ENCODE measurements at places on chromosomes 6 and 20.

- peak; percentile 14 for DNase-seq
These were observed 716 bp downstream of the SHPRH start for GRCh38 chr6:145963216-145964068.

DNA sequence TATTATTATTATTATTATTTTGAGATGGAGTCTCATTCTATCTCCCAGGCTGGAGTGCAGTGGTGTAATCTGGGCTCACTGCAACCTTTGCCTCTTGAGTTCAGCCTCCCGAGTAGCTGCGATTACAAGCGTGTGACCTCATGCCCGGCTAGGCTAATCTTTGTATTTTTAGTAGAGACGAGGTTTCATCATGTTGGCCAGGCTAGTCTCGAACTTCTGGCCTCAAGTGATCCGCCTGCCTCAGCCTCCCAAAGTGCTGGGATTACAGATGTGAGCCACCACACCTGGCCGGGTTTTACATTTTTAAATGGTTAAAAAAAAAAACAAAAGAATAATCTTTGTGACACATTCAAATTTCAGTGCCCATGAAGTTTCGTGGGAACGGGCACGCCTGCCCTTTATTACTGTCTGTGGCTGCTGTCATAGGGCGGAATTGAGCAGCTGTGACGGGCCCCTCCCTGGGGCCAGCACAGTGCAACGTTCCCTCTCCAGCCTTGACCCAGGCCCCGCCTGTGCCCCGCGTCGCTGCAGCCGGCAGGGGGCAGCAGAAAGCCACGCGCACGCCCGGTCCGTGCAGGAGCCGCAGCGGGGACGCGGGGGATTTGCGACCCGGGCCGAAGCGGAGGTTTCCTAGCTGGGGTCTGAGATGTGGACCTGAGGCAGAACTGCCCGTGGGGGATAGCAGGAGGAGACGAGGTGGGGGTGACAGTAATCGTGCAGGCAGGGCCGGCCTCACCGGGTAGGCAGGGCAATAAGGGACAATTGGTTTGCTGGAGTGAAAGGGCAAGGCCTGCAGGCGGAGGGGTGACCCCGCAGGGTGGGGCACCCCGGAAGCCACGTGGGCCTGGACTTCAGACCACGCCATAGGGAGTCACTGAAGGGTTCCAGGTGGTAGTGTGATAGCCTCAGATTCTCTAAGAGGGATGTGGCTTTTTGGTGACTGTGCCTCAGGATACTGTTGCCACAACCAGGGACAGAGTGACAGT is 54.3 kb downstream of the SYTL3 start:
- DNase-seq: peak; percentile 35

DNA sequence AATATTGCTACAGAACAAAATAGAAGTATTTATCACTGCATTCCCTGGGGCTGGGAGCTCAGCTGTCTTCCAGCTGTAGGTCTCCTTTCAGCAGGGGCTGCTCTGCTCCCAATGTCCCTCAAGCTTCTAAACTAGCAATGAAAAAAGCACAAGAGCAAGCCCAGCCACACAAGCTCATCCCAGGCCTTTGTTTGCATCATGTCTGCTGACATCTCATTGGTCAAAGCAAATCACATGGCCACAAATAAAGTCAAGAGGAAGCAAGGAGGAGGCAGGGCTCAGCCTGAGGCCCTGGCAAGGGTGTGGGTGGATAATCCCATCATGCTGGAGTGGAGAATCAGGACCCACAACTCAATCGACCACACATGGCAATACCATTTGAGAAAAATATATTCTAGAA is 2.2 kb upstream of the BFSP1 start:
- no peak for DNase-seq

DNA sequence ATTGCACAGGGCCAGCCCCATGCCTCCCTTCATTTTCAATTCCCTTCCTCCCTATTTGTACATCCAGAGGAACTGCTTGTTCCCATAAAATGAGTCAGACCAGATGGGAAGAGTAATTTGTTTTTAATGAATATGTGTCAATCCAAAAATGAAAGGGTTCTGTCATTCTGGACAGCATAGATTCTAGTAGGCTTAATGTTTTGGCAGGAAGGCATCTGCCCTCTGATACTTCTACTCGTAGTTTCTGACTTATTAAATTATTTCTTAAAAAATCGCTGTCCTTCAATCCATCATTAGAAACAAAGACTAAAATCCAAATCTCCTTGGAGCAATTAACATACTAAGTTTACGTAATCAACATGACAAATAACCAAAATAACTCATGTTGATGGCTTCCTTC is 665.5 kb downstream of the TENT5A start:
- DNase-seq: peak; percentile 10

DNA sequence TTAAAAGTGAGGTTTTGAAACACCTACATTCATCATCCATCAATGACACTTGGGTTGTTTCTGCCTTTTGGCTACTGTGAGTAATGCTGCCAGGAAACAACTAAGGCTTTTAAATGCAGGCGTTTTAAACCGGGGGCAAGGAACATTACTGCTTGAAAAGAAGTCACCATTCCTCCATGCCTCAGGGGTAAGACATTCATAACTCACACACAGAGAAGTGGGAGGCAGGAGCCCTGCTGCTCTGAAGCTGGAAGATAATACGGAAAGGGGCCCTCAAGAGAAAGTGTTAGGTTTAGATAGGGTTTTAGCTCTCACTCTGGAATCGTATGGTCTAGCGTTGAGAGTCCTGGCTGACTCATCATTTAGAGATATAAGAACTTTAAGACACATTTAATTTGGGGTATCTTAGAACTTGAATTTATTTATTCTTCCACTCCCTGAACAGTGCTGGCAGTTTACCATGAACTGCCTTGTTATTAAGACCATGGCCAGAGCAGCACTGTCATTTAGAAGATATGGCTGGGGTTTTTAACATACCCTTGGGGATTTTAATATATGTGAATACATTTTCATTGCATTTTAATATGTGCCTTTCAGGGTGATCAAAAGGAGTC is 1.8 kb downstream of the TUBB1 start:
- no peak for DNase-seq

DNA sequence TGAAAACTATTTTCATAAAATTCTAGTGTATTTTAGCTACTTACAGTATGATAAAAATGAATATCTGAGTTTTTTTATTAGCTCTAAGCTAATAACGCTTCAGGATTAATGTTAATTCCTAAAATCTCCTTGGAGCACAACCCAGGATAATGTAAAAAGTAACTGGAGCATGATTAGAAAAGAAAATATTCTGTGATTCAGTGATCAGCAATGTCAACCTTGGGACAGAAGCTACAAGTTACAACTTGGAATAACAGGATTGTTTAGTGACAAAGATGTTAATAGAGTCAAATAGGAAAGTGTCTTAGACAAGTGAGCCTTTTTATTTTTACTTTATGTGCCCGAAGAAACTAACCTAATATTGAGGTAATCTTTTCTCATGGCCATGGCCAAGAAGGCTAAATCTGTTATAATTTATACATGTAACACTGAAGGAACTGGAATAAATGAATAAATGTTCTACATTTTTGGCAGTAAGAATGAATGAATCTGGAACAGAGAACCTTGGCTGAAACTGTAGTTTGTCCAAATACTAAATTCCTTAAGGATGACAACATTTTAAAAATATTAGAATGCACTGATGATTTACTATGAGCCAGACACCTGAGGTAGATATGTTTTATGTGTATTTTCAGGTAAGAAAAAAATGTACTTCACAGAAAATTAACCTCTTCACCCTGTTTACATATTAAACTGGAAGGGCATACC is 994.0 kb downstream of the GRIK2 start:
- DNase-seq: no peak

Data from GM04504 (cell line).